ENCODE measurements at places on chromosomes 6 and 20.

- DNase-seq: no peak
These were observed 40.8 kb upstream of the NXT1 start for GRCh38 chr20:23309781-23310180.

DNA sequence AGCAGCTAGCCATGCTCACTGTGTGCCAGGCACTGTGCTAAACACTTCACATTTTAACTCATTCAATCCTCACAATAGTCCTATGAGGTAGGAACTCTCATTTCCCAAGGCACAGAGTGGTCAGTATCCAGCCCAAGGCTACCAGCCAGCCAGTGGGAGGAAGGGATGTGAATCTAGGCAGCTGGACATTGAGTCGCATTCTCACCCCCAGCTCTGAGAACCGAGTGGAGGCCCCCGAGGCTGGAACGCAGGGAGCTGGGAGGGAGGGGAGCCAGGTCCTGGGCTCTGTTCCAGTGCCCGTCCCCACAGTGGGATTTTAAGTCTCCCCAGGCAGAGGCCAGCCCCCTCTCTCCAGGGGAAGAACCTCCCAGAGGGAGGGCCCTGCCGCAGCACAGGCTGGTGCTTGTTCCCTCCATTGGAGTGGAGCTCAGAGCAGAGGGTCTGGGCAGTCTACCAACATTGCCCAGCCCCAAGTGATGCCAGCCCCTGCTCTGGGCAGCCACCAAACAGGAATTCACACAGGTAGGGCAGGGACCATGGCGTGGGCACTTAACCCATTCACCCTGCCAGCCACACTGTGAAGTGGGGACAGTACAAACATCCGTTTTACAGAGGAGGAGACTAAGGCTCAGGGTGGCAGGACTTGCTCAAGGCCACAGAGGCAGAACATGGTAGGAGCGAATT lies 131.3 kb downstream of the CEBPB start:
- no peak for DNase-seq

DNA sequence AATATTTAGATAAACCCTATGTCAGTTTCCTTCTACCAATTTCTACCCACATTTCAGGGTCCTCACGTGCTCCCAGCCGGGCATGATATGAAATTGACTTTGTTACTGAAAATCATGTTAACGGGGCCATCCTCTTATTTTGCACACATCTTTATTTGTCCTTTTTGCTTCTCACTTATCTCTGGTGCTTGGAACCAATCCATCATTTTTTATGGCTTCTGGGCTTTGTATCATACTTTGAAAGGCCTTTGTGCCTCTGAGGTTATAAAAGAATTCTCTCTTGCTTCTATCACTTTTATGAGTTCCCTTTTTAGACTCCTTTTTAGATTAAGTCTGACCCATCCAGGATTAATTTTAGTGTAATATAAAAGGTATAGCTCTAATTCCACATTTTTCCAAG lies 117.1 kb upstream of the PRND start:
- DNase-seq: no peak

DNA sequence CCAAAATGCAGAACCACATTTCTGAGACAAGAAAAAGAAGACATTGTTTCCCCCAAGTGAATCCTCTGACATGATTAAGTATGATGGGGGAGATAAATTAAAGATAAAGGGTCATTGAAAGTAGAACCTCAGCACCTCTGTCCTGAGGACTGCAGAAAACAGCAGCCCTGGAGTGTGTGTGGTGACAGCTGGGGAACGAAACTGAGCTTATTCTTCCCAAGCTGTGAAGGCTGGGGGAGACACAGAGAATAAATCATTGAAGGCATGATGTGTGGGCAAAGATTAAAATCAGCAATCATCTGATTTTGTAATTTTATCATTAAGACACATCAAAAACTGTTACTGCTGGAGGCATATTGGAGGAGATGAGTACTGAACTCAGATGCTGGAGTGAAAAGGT lies 67.5 kb upstream of the GPR6 start:
- no peak for DNase-seq

DNA sequence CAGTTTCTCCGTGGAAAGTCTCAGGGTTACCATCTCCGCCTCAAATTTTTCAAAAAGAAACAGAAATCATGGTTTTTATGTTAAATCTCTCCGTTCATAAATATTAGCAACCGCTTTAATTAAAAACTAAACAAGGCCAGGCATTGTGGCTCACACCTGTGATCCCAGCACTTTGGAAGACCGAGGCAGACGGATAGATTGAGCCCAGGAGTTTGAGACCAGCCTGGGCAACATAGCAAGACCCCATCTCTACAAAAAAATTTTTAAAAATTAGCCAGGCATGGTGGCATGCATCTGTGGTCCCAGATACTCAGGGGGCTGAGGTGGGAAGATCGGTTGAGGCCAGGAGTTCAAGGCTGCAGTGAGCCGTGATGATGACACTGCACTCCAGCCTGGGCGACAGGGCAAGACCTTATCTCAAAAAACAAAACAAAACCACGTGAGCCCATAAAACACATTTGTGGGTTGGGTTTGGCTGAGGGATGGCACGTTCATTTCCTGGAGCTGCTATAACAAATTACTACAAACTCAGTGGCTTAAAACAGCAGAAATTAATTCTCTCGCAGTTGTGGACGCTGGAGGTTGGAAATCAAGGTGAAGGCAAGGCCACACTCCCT lies 223.2 kb downstream of the ZNF217 start:
- no peak for DNase-seq

- peak; percentile 49 for DNase-seq
These were observed 768 bp upstream of the FYN start for GRCh38 chr6:111874025-111874415.

GRCh38 chr6:73481969-73482368 lies 20.4 kb downstream of the MTO1 start:
- DNase-seq: no peak

- DNase-seq: no peak
These were observed 266.4 kb downstream of the SAMD5 start for GRCh38 chr6:147774856-147775255.

- DNase-seq: no peak
These were observed at the start of gene OPRM1 for GRCh38 chr6:154039231-154039842. Gene OPRM1 (plus strand): TSS chr6:154039240. CDS start chr6:154039545, 305 bp downstream.

GRCh38 chr20:2260250-2260649 lies 35.6 kb upstream of the TGM3 start:
- no peak for DNase-seq

DNA sequence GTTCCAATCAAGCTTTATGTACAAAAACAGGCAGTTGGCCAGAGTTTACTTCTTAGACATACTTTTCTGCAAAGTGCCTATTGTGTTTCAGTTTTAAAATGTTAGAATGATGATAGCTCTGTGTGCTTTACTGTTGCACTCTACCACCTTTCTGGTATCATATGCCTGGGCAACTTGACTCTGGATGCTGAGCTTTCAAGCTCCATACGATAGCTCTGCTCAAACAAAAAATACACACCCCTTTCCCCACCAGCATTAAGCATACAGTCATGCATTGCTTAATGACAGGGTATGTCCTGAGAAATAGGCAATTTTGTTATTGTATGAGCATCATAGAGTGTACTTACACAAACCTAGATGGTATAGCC lies 123.1 kb downstream of the RCAN2 start:
- no peak for DNase-seq

DNA sequence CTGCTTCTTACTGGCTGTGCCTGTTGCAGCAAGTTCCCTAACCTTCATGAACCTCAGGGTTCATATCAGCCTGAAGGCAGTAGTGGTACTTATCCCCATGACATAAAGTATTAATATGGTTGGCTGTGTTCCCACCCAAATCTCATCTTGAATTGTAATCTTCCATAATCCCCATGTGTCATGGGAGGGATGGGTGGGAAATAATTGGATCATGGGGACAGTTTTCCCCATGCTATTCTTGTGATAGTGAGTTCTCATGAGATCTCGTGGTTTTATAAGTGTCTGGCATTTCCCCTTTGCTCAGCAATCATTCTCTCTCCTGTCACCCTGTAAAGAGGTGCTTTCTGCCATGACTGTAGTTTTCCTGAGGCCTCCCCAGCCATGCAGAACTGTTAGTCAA lies 61.8 kb downstream of the FAM229B start:
- no peak for DNase-seq

GRCh38 chr6:25175196-25175595 lies 104.0 kb upstream of the CARMIL1 start:
- DNase-seq: no peak

DNA sequence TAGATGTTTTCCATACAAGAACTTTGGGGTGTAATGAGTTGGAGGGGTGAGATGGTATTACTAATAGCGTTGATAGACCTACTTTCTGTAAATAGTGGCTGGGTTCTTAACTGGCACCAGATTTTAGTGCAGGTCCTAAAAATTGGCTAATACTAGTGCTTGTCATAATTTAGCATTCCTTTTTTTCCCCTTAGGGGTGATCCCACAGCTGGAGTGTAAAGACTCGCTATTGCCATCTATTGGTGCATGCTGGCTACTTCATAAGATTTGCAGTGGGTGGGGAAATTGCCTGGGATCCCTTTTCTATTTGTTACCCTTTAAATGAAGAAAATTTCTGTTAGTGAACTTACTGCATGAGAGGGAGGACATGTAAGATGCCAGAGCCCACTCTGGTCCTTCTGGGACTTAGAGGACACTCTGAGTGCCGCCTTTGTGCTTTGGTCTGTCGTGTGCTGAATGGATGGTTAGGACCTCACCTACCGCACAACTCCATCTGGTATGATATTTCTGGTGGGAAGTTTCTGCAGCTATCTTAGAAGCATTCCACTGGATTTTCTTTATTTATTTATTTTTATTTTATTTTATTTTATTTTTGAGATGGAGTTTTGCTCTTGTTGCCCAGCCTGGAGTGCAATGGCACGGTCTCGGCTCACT lies 195.5 kb downstream of the JARID2 start:
- no peak for DNase-seq

DNA sequence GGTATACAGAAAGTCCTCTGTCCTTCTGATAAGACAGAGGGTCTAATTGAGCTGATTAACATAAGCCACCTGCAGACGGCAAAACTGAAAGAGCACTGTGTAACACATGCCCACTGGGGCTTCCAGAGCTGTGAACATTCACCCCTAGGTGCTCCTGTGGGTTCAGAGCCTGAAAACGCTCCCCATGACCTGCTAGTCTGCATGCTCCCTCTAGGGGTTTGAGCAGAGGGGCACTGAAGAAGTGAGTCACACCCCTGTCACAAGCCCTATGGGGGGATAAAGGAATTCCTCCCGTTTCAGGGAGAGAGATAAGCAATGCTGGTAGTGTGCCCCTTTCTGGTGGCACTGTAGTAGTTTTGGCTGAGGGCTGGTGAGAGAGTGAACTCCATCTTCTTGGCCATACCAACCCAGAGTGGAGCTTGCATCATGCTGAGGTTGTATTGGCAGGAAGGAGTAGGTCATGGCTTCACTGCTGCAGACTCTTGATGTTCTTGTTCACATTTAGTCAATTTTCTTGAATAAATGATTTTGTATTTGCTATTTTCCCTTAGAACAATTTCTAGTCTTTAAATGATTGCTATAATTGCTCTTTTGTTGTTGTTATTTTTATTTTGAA lies 637.5 kb upstream of the MAN1A1 start:
- DNase-seq: no peak

DNA sequence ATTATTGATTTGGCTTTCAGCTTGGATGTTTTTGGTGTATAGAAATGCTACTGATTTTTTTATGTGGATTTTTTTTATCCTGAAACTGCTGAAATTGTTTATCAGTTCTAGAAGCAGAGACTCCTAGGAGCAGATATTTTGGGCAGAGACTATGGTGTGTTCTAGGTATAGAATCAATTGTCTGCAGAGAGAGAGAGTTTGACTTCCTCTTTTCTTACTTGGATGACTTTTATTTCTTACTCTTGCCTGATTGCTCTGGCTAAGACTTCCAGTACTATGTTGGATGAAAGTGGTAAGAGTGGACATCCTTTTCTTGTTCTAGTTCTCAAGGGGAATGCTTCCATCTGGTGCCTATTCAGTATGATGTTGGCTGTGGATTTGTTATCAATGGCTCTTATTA lies 370.6 kb downstream of the PHF3 start:
- DNase-seq: no peak
